ENCODE measurements at places on chromosomes 3 and 15.

DNA sequence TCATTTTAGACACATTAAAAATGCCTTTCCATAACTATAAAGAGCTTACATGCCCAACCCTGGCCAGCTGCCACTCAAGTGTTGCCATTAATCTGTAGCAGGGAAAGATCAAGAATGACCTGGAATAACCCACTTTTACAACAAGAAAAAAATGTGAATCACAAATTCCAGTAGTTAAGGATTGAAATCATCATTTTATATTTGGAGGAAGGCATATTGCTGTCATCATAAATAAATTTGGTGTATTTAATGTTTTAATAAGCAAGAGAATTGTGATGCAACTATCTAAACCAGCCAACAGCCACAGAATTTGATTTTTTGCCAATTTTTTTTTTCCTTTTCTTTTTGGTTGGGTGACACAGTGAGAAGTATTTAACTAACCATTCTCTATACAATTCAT lies 240.0 kb upstream of the SEMA6D start:
- no peaks in the 10 kb centered on the region for H3K4me1 ChIP-seq
- H3K27ac ChIP-seq, result no peak overlapping the region
- H3K4me3 ChIP-seq, result no peak overlapping the region
- no peak for DNase-seq
- no peaks in the 10 kb centered on the region for H3K27me3 ChIP-seq

DNA sequence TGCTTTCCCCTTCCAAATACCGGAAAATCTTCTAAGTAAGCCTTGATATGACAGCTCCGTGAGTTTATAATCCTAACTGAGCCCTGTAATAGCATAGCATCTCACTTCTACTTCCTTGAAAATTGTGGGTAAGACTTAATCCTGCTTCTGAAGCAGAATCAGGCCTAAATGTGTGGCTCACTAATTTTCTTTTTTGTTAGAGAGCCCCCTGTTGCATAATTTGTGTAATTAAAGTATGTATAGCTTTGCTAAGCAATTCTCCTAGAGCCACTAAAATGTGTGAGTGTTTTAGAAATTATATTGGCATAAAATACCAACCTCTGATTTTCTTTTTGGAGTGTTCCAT lies 304.4 kb downstream of the FGF12 start:
- no peak for DNase-seq
- no peaks in the 10 kb centered on the region for H3K27me3 ChIP-seq
- no peak overlapping the region for H3K27ac ChIP-seq
- no peaks in the 10 kb centered on the region for H3K36me3 ChIP-seq
- H3K4me3 ChIP-seq, result no peak overlapping the region

GRCh38 chr3:173395412-173396181 lies 1.9 kb upstream of the NLGN1 start:
- H3K27me3 ChIP-seq, result peaks cover 32% of the 10 kb centered on the region
- peak; percentile 57 for DNase-seq
- H3K27ac ChIP-seq, result no peak overlapping the region
- H3K36me3 ChIP-seq, result no peaks in the 10 kb centered on the region
- peaks cover 26% of the 10 kb centered on the region for H3K4me1 ChIP-seq

GRCh38 chr15:37015035-37015434 lies 85.3 kb downstream of the MEIS2 start:
- H3K36me3 ChIP-seq, result no peaks in the 10 kb centered on the region
- H3K27ac ChIP-seq, result no peak overlapping the region
- no peak overlapping the region for H3K4me3 ChIP-seq
- no peak for DNase-seq
- peaks cover 2% of the 10 kb centered on the region for H3K27me3 ChIP-seq
- H3K4me1 ChIP-seq, result no peaks in the 10 kb centered on the region

DNA sequence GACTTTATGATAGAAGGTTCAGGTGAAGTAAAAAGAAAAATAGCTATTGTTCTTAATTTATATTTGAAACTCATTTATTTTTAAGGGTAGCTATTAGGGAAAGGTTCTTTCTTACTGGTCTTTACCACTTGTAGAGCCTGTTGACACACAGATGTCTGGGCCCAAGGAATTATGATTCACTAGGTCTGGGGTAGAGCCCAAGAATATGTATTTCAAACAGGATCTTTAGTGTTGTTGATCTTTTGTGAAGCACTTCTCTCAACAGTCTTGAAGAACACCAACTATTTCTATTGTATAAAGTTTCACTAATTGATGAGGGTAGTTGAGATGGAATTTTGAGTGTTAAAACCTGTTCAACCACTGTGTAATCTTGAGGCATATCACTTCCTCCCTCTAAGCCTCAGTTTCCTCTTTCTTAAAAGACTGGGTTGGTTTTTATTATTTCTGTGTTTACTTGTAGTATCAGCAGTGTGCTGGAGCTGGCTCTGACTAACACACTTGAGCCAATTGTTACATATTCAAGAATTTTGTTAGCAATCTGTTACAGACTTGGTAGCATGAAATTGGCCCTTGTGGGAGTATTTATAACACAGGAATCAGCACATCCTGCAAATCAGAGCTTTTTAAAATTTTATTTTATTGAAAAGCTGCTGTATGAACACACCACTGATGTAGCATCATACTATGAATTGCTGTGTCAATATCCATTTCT lies 155.9 kb downstream of the RBMS3 start:
- H3K27ac ChIP-seq, result no peak overlapping the region
- H3K4me3 ChIP-seq, result no peak overlapping the region
- DNase-seq, result no peak
- no peaks in the 10 kb centered on the region for H3K27me3 ChIP-seq

GRCh38 chr3:153087595-153088566 lies 74.1 kb upstream of the RAP2B start:
- no peaks in the 10 kb centered on the region for H3K36me3 ChIP-seq
- no peak overlapping the region for H3K4me3 ChIP-seq
- H3K4me1 ChIP-seq, result peaks cover 8% of the 10 kb centered on the region

GRCh38 chr15:74123131-74123429 lies 7.3 kb upstream of the ISLR2 start:
- H3K4me1 ChIP-seq, result peaks cover 9% of the 10 kb centered on the region
- H3K4me3 ChIP-seq, result no peak overlapping the region
- H3K36me3 ChIP-seq, result no peaks in the 10 kb centered on the region
- no peak for DNase-seq
- no peak overlapping the region for H3K27ac ChIP-seq
- peaks cover 27% of the 10 kb centered on the region for H3K27me3 ChIP-seq

- peaks cover 47% of the 10 kb centered on the region for H3K4me1 ChIP-seq
- H3K27ac ChIP-seq, result no peak overlapping the region
- H3K4me3 ChIP-seq, result no peak overlapping the region
- DNase-seq, result no peak
- H3K27me3 ChIP-seq, result no peaks in the 10 kb centered on the region
These were observed 68.4 kb downstream of the SLC12A8 start for GRCh38 chr3:125143982-125144652.

GRCh38 chr15:66713843-66714508 lies 11.9 kb downstream of the SMAD6 start:
- no peaks in the 10 kb centered on the region for H3K36me3 ChIP-seq
- no peak for DNase-seq
- H3K27ac ChIP-seq, result no peak overlapping the region
- peaks cover 2% of the 10 kb centered on the region for H3K27me3 ChIP-seq

- no peaks in the 10 kb centered on the region for H3K27me3 ChIP-seq
- H3K4me3 ChIP-seq, result no peak overlapping the region
- H3K4me1 ChIP-seq, result no peaks in the 10 kb centered on the region
- DNase-seq, result no peak
- no peak overlapping the region for H3K27ac ChIP-seq
These were observed 49.9 kb upstream of the LINGO1 start for GRCh38 chr15:77682564-77682963.

GRCh38 chr3:127273206-127273605 lies 14.6 kb downstream of the PRR20G start:
- H3K4me3 ChIP-seq, result no peak overlapping the region
- no peak for DNase-seq
- H3K36me3 ChIP-seq, result no peaks in the 10 kb centered on the region
- no peak overlapping the region for H3K27ac ChIP-seq
- H3K27me3 ChIP-seq, result peaks cover 4% of the 10 kb centered on the region

- DNase-seq, result no peak
- no peaks in the 10 kb centered on the region for H3K27me3 ChIP-seq
- H3K4me1 ChIP-seq, result no peaks in the 10 kb centered on the region
- no peak overlapping the region for H3K4me3 ChIP-seq
These were observed 427.4 kb downstream of the LPP start for GRCh38 chr3:188581365-188581764.

DNA sequence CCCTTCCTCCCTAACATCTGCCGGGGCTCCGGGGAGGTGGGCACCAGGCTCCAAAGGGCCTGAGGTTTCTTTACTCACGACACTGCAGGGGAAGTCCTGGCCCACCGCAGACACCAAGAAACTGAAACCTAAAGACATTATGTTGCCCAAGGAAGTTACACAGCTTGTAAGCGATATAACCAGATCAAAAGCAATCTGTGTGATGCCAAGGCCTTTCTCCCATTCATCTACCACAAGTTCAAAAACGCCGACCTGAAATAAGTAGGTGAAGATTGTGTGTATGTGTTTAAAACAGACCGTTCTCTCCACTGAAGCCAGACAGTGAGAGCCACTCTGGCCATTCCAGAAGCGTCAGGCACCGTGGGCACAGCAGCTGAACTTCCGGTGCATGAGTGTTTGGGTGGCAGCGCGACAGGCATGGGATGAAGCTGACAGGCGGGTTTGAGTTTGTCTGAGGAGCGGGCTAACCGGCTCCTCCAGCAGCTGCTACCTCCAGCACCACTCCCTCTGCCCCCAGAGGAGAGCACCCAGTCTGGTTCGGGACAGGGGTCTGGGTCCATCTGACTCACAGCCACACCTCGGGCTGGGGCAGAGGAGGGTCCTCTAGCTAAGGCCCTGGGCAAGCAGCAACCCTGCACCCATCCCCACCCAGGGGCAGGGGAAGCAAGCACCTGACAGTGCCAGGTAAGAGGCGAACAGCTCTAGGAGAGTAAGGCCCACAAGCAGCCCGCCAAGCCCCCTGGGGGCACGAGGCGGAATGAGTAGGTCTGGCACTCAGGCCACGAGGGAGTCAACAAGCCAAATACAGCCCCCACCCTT lies 1.3 kb downstream of the TNK2 start:
- peak overlapping the region; percentile 72 for H3K4me3 ChIP-seq
- peak; percentile 78 for DNase-seq
- peaks cover 65% of the 10 kb centered on the region for H3K4me1 ChIP-seq
- H3K27me3 ChIP-seq, result no peaks in the 10 kb centered on the region
- H3K27ac ChIP-seq, result peak overlapping the region; percentile 93

DNA sequence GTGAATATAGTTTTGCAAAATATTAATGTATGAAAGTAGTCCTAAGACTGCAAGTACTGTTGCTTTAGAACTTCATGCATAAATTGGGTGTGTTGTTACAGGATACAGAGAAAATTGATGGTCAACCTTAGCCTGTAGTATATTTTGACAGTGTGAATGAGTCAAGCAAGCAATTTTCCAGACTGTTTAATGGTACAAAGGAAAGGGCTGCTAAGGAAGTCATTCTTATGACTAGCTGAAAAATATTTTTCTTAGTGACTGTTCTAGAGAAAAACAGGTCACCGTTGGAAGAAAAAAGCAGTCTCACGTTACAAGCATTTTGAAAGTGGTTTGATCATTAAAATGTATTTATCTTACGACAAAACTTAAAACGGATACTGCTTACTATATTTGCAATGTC lies 49.2 kb downstream of the MBNL1 start:
- no peak overlapping the region for H3K4me3 ChIP-seq
- DNase-seq, result no peak
- H3K27ac ChIP-seq, result no peak overlapping the region
